ENCODE measurements at places on chromosomes 7 and 10. TPM values are rescaled to one million over a fixed set of nuclear protein-coding genes. Genes with fewer than 3 reads are reported as not detected.

GATA3 gene
- not detected for total RNA-seq

MALRD1 gene
- 0.33 TPM for total RNA-seq

UCN3 gene
- total RNA-seq: not detected

TMEM176A gene
- 0.22 TPM for total RNA-seq

MKI67 gene
- 10.1 TPM for total RNA-seq

OR6B1 gene
- total RNA-seq: not detected

ITIH2 gene
- total RNA-seq: not detected

AASS gene
- total RNA-seq: 31.1 TPM

TDRD1 gene
- 0.62 TPM for total RNA-seq

CHAT gene
- total RNA-seq: not detected

NKX1-2 gene
- total RNA-seq: not detected

CALML3 gene
- not detected for total RNA-seq

ATE1 gene
- total RNA-seq: 28.7 TPM

EVX1 gene
- not detected for total RNA-seq

MBL2 gene
- not detected for total RNA-seq

CYP26C1 gene
- 0.12 TPM for total RNA-seq

FOXI2 gene
- total RNA-seq: not detected

STYXL1 gene
- total RNA-seq: 38.6 TPM

IKZF5 gene
- 2.7 TPM for total RNA-seq

OR2A1 gene
- total RNA-seq: not detected

NPSR1 gene
- total RNA-seq: not detected

IKZF1 gene
- not detected for total RNA-seq

CHN2 gene
- total RNA-seq: 0.87 TPM

DENND10 gene
- 88.1 TPM for total RNA-seq

FAM20C gene
- total RNA-seq: 35.9 TPM

DGKI gene
- total RNA-seq: 2.9 TPM

OPALIN gene
- not detected for total RNA-seq

CFAP43 gene
- 0.11 TPM for total RNA-seq

DYNC1I1 gene
- total RNA-seq: 2.1 TPM

ABCF2 gene
- 84.9 TPM for total RNA-seq

OR2A5 gene
- total RNA-seq: not detected

WEE2 gene
- not detected for total RNA-seq

MYL7 gene
- total RNA-seq: not detected

FAS gene
- total RNA-seq: 80.0 TPM

PPP1R3C gene
- 45.8 TPM for total RNA-seq

CLRN3 gene
- total RNA-seq: not detected

NKX2-3 gene
- not detected for total RNA-seq

CDH23 gene
- total RNA-seq: 0.12 TPM

PNLIP gene
- not detected for total RNA-seq

RADIL gene
- total RNA-seq: 0.50 TPM

FKBP6 gene
- total RNA-seq: under 0.01 TPM

TMEM184A gene
- total RNA-seq: 0.11 TPM

STEAP4 gene
- under 0.01 TPM for total RNA-seq

CHST12 gene
- total RNA-seq: 8.5 TPM

CBLL1 gene
- 13.8 TPM for total RNA-seq

CRPPA gene
- total RNA-seq: 1.3 TPM

FAM24B gene
- 9.0 TPM for total RNA-seq

All from uterine smooth muscle cell (primary cell).